ENCODE measurements at places on chromosomes 3 and 15.
A peak's percentile ranks its signal among the peaks of the same experiment; 100 is the strongest.

DNA sequence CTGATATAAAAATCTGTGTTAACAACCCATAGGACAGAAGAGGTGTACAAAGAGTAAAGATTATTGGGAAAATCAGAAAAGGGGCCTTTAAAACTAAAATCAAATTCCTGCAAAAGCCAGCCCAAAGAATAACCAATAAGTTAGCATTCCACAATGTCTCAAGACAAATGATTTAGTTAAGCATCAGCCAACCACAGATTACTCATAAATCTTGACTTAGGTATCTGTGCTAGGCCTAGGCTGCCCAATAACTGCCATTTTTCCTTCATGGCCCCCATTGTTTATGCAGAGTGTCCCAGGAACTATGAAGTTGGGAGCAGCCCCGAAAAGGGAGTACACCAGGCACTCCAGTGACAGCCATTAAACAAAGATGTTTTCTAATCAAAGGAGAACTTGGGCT is 7.4 kb downstream of the TRANK1 start:
- no peak for DNase-seq

DNA sequence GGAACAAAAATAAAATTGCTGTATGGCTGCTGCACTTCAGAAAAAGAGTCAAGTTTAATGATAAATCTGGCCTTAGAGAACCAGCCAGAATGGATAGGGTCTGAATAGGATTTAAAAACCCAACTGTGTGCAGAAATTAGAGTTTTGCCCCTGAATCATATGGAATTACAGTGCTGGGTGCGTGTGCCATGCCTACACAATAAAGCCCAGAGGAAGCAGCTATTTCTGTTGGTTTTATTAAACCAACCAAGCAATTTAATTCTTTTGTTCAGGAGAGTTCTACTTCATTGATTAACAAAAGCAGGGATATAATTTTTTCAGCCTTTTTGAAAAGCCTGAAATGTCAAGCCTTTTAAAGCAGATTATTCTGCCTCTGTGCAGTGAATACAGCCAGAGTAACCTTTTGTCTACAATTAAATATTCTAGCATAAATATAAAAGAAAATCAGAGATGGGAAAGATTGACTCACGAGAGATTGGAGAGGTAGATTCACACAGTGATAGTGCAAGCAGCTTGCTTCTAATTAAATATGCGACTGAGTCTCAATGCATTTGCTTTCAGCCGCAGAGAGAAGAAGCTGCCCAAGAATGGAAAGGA is 66.7 kb upstream of the DNAJC19 start:
- DNase-seq = no peak

DNA sequence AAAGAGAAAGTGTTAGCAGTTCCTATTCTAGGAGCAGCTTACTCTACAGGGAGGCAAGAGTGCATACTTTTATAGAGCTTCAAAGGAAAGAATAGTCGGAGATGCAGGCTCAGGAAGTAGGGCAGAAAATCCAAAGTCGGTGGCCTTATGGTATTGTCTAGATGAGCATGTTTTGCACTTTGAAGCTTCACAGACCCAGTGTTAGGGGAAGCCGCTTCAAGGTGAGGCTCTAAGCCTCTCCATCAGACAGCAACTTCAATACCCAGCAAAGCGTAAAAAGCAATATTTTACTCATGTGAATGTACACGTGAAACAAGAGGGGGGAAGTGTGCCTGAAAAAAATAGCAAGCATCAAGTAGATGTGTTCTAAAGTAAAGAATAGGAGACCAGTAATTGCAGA is 125.6 kb upstream of the RASGRP1 start:
- no peak for DNase-seq

- DNase-seq = no peak
Measured at GRCh38 chr3:4770561-4770960, 208.7 kb upstream of the BHLHE40 start.

DNA sequence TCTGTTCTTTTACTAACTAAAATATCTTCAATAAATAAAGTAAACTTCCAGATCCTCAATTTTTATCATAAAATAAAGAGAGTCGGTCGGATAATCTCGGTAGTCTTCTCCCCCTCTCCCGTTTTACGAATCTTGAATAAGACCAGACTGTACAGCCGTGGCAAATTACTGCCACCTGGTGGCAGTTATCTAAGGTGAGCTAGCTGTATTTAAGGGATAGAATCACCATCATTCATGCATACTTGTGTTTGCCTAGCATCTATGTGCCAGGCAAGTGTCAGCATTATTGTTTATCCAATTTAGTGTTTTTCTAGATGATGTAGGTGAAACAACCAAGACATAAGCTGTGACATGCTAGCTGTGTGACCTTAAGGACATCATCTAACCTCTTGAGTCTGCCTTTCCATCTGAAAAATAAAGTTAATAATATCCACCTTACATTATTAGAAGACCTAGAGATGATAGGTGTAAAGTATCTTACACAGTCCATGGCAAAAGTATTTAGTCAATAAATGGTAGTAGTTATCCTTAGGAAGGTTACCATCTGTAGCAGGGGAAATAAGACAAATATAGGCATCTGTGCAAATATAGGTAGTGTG is 21.3 kb downstream of the DUT start:
- DNase-seq = no peak

DNA sequence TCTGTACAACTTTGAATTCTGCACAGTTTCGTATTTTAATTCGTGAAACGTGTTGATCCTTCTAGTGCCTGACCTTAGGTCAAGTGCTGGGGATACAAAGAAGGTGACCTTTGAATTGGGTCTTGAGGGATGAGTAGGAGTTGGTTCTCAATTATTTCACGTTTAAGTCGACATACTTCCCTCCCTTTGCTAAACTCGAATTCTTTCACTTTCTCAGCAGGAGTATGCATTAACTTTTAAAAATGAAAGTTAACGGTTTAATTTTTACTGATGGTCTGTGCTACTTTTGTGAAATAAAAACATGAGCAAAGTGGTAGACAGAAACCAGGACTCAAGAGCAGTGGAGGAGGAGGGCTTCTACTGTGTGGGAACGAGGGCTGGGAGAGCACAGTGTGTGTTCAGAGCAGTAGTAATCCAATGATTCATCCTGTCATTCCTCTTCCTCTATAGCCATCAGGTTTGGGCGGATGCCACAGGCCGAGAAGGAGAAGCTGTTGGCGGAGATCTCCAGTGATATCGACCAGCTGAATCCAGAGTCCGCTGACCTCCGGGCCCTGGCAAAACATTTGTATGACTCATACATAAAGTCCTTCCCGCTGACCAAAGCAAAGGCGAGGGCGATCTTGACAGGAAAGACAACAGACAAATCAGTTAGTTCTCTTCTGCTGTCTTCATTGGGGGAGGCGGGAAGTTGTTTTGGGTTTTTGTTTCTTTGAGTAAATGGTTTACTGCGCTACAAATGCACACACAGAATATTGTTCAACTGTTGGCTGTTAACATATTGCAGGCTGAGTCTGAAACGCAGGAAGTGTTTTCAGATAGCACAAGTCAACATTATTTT is 78.6 kb upstream of the TSEN2 start:
- peak; percentile 76 for DNase-seq

DNA sequence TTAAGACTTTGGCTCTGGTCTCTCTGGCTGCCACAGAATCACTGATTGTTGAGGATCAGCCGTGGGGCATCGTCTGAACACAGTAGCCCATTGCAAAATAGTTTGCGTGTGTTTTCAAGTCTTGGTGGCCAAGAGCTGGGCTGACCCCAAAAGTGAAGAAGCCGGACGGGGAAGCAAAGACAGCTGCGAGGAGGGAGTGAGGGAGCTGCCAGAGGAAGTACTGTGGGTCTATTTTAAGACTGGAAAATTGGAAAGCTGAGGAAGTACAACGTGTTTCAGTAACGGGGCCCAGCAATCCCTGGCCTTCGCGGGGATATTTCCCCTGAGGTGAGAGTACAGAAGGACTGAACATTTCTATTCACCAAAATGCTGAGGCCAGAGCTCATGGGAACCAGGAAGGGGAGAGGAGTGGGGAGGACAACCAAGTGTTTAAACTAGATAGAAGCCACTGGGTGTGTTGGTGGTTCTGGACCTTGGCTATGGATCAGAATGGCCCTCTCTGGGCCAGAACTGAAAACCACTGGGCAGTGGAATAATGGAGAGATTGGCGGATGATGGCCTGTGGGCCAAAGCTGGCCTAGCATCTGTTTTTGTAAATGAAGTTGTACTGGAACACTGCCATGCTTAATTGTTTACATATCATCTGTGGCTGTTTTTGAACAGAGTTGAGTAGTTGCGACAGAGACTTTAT is 34.1 kb upstream of the LIMD1 start:
- DNase-seq = peak; percentile 84

DNA sequence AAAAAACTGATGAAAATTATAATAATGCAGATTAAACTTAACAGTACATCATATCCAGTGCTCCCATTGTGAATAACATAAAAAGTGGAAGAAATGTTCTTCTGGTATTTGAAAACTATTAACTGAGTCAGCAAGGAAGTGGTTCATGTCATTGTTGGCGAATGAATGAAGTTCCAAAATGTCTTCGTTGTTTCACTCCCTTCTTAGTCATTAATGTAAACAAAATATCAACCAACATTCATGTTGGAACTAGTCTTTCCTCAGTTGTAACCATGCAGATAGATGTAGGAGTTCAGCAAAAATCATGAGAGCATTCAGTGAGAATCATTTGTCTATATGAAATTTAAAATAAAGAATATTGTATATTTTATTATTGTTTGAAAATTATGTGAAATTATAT is 44.1 kb upstream of the ICE2 start:
- DNase-seq = no peak

- peak; percentile 36 for DNase-seq
Measured at GRCh38 chr15:74786551-74787165, 4.8 kb downstream of the CSK start.

GRCh38 chr15:87357637-87358313 is 898.8 kb downstream of the NTRK3 start:
- no peak for DNase-seq

DNA sequence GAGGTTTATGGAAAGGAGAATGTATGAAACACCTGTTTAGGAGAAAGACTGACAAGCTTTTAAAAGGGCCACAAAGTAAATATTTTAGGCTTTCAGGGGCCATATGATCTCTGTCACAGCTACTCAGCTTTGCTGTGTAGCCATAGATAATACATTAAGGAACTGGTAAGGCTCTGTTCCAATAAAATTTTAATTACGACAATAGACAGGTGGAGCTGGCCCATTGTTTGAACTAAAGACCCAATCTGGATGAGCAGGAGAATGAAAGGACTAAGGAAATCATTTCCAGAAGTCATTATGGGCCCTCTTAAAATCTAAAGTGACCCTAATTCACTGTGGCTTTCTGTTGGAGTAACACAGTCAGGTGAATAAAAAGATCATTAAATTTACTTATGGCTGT is 48.5 kb upstream of the SLC12A8 start:
- no peak for DNase-seq

- no peak for DNase-seq
Measured at GRCh38 chr15:50298340-50298739, 32.8 kb upstream of the HDC start.

- no peak for DNase-seq
Measured at GRCh38 chr3:23629181-23629894, 176.4 kb upstream of the UBE2E1 start.

GRCh38 chr3:71541313-71541712 is 42.2 kb downstream of the FOXP1 start:
- DNase-seq = no peak

DNA sequence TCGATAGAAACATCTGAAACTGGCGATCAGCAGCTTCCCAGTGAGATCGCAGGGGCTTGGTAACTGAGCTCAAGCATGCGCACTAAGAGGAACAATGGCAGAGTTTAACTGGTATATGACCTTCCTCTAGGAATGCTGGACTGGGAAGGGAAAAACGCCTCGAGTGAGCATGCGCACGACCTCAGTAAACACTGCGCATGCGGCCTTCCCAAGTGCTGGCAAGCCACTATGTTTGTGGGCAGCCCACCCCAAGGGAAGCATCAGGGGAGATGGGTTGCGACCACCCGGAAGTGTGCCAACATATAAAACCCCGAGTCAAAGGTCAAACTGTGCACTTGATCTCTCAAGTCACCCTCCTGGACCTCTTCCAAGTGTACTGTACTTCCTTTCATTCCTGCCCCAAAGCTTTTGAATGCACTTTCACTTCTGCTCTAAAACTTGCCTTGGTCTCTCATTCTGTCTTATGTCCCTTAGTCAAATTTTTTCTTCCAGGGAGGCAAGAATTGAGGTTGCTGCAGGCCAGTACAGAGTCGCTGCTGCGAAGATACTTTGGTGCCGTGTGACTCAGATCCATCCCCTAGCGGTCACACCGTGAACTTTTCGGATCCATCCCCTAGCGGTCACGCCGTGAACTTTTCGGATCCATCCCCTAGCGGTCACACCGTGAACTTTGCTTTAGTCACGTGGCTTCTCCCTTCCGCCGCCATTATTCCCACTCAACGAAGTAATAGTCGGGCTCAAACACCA is 243.3 kb downstream of the FAM43A start:
- no peak for DNase-seq

- no peak for DNase-seq
Measured at GRCh38 chr15:44132057-44132456, 63.0 kb downstream of the FRMD5 start.

- DNase-seq = peak; percentile 35
Measured at GRCh38 chr15:69697916-69698315, 245.3 kb downstream of the RPLP1 start.

GRCh38 chr3:99542767-99543518 is 95.5 kb upstream of the COL8A1 start:
- DNase-seq = no peak

DNA sequence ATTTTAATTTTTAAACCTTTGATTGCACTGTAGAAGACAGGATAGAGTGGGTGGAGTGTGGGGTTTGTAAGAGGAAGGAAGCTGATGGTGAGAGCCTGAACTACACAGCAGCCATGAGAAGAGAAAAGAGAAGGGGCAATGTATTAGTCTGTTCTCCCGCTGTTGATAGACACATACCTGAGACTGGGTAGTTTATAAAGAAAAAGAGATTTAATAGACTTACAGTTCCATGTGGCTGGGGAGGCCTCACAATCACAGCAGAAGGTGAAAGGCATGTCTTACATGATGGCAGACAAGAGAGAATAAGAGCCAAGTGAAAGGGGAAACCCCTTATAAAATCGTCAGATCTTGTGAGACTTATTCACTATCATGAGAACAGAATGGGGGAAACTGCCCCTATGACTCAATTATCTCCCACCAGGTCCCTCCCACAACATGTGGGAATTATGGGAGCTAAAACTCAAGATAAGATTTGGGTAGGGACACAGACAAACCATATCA is 37.3 kb downstream of the STARD5 start:
- no peak for DNase-seq

- no peak for DNase-seq
Measured at GRCh38 chr3:186883686-186884058, 41.2 kb downstream of the ADIPOQ start.
